ENCODE measurements at places on chromosomes 2 and 18. TPM values are rescaled to one million over a fixed set of nuclear protein-coding genes. Genes with fewer than 3 reads are reported as not detected.

GRB14 gene
- 11.6 TPM for total RNA-seq

CCDC141 gene
- total RNA-seq, result 21.6 TPM

RPIA gene
- total RNA-seq, result 26.7 TPM

SANBR gene
- 12.1 TPM for total RNA-seq

CHRND gene
- total RNA-seq, result not detected

PROM2 gene
- 3.8 TPM for total RNA-seq

PLEKHH2 gene
- 5.0 TPM for total RNA-seq

ESPNL gene
- total RNA-seq, result 1.3 TPM

KANSL3 gene
- total RNA-seq, result 31.4 TPM

PHOSPHO2 gene
- total RNA-seq, result 8.5 TPM

CRYBA2 gene
- total RNA-seq, result not detected

MALT1 gene
- 26.1 TPM for total RNA-seq

DSC3 gene
- total RNA-seq, result 3.7 TPM

NEU2 gene
- not detected for total RNA-seq

HOXD12 gene
- not detected for total RNA-seq

RUFY4 gene
- total RNA-seq, result not detected

Data from H1 (cell line).